ENCODE measurements at places on chromosomes 3 and 15.

GRCh38 chr3:184543256-184543655 lies 18.3 kb upstream of the EPHB3 start:
- no peak for DNase-seq

- DNase-seq, result no peak
Observed at GRCh38 chr3:120212505-120212904, 72.5 kb downstream of the GPR156 start.

DNA sequence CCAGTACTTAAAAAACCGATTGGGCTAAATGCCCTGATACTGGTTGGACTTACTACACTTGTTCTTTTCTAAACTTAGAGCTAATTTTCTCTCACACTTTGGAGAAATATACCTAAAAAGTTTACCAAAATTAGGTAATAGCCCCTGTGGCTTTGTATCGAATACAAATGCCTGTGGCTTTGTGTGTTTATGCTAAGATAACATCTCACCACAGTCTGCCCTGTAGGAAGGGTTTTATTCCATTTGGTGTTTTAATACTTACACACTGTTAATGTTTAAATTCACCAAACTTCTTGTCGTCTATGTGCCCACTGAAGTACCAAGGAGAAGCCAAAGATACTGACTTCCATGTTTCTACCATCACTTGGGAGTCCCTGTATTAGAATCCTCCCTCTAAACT lies 66.4 kb downstream of the BCHE start:
- DNase-seq, result no peak

DNA sequence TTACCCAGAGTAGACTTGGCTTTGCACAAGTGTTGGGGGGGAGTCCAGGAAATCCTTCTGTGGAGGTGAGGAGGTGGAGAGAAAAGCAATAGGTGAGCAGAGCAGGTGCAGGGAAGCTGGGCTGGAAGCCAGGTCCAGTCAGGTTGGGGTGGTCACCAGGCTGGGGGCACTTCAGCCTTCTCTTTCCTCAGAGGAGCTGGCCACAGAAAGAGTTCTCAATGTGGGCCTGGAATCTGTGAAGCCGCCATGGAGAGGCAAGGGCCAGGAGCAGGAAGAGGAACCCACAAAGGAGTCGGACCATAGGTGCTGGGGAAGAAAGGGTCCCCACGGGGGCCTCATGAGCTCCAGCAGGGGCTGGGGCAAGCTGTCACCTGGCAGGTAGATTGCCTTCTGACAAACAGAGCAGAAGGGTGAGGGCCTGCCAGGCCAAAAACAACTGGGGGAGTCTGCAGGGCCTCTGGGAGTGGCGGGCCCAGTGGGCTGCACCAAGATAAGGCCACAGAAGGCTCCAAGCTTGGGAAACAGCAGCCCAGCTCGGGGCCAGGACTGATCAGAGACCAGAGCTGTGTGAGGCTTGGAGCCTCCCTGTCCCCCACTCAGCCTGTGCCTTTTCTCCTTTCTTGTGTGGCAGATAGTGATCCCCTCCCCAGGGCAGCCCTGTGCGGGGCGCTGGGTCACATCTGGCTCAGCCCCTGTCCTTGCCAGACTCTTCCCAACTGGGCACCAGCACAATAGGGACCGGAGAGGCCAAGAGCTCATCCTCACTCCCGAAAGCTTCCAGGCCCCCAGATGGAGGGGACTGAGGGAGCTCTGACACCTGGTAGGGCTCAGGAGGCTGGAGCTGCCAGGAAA lies 53.0 kb upstream of the FGD5 start:
- DNase-seq, result no peak

DNA sequence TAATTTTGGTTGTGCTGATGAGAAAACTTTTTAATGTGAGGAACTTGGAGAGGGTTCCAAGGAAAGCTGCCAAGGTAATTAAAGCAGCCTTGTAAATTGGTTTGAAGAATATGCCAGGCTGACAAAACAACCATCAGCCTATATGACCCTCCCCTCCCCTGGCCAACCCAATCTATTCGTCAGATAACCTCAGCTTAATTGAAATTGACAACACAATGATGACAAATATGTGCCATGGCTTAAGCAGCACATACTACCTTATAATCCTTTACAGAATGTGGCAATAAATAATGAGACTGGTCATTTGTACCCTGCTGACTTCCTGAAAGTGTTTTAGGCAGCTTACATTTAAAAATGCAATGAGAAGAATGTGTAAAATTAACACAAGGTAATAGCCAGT lies 118.2 kb downstream of the EFHB start:
- DNase-seq, result no peak

- DNase-seq, result no peak
Observed at GRCh38 chr3:185874119-185874518, 49.3 kb upstream of the IGF2BP2 start.

DNA sequence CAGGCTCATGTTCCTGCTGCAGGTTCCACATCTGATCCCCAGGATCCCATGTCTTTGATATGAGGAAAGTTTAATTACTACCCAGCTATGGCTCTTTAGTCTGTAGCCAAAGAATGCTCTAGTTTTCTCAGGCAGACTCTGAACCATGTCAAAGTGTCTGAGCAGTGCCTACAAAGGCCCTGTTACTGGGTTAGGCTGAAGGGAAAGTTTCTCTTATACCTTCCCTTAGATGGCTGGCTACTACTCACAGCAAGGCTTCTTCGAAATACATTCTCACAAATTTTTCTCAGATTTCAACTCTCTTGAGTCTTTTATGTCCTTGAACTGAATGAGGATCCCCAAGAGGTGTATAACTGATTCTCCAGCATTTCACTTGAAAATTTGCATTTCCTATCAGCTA lies 102.4 kb downstream of the NR1D2 start:
- no peak for DNase-seq

DNA sequence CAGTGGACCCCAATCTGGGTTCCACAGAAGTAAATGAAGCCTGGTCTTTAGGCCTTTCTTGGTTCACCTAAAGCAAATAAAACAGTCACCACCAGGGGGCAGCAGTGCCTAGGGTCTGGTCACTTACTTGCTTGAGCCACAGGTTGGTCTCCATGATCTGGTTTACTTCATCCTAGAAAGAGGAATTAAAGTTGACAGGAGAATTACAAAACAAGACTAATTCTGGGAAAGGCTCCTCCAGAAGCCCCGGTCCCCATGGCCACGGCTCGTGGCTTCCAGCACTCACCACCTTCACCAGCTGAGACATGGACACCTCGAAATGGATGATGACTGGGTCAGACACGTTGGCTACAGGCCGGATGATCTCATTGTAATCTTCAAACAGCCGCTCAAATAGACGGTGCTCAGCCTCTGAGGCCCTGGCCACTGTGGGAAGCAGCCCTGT lies 2.3 kb downstream of the CHRNA3 start:
- peak; percentile 88 for DNase-seq

- no peak for DNase-seq
Observed at GRCh38 chr3:162984746-162985145, 1488.1 kb downstream of the OTOL1 start.

DNA sequence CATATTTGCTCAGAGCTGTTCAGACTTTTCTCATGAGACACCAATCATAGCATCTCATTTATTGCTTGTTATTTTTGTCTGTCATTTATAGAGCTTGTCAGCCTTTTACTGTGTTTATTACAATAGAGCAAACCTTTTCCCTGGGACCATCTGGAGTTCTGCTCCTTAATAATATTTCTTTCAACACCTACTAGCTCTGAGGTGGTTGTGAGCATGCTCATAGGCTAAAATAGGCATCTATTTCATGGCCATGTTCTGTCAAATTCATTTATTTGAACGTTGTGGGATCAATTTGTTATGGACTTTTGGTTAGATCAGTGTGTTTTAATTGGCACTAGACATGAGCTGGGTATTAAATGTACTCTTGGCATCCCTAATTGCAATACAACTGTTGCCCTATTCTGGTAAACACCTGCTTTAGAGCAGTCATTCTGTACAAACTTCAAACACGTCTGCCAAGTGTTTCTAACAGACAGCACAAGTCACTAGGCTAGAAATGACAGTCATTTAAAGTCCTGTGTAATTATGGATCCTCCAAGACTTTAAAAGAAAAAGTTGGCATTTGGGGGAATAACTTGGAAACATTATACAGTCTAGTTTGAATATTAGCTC lies 766.3 kb downstream of the ZNF385D start:
- no peak for DNase-seq

DNA sequence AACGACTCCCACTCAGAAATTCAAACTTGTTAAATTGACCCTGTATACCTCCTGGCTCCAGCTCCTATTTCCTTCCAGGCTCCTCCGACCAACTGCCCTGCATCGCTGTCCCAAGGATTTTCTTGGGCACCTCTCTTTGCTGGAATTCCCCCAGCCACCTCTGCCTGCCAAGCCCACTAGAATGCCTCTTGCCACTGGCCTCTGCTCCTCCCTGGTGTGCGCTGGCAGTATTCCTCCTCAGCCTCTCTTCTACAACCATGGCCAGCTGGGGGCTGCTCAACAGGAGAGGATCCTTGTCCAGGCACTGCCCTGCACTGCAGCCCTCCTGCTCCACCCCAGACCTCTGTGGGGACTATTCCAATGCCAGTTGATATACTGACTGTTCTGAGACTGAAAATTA lies 7.4 kb downstream of the WNT7A start:
- DNase-seq, result no peak

- DNase-seq, result no peak
Observed at GRCh38 chr3:126434931-126435411, 40.3 kb downstream of the CFAP100 start.

DNA sequence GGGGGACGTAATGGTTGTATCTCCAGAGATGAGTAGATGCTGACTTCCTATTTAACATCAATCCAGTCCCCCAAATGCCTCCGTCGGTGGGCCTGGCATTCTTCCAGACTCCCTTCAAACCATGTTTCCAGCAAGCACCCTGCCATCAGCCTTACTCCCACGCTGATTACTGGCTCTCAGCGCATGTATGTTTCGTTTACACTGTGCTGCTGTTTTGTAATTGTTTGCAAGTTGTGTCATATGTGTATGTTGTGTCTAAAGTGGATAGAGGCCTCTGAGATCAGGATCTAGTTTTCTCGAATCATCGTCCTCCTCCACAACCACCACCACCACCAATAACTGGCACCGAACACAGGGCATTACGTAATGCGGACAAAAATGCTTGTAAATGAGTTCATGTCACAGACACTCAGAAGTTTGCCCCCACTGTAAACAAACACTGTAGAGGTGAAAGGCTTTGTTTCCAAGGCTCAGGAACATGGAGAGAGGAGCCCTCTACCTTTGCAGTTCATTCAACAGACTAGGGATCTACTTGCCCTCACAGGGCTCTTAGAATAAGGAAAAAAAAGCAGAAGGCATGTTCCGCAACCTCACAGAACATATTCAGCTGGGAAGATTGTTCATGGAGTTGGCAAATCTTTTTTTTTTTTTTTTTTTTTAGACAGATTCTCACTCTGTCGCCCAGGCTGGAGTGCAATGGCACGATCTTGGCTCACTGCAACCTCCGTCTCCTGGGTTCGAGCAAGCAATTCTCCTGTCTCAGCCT lies 46.1 kb upstream of the SEMA4B start:
- DNase-seq, result no peak

- peak; percentile 83 for DNase-seq
Observed at GRCh38 chr3:184354121-184354728, 7.2 kb downstream of the CLCN2 start.

GRCh38 chr3:160291290-160291908 lies 66.2 kb downstream of the C3orf80 start:
- DNase-seq, result no peak

DNA sequence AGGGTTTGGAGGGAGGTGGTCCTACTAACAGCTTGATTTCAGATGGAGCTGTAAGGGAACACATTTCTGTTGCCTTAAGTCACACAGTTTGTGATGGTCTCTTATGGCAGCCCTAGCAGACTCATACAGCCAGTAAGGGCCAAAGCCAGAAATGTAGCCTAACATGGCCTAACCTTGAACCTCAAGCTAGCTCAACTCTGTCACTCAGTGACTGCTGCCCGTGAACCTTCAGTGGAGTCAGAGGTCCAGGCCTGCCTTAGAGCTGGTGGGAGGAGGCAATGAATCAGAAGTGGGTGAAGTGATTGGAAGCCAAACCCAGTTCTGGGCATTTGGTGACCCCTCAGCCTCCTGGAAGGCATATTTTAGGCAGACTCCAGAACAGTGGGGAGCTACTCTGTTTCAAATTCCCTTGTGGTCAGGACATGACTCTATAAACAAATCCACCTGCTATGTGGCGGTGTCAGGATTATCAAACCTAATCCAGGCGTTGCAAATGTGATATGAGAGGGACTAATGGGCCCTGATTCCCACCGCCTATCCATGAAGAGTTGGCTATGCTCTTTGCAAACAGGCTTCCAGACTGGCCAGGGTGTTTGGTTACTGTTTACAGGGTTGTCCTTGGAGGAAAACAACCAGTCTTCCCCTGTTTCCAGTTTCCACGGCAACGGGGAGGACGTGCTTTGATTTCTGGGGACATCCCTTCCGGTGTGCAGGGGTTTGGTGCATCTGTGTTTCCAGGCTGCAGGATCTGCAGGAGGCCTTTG lies 105.9 kb upstream of the AGBL1 start:
- no peak for DNase-seq

GRCh38 chr3:165196577-165197480 lies 645 bp upstream of the SLITRK3 start:
- DNase-seq, result no peak

- peak; percentile 91 for DNase-seq
Observed at GRCh38 chr15:38690719-38691332, 126.2 kb upstream of the RASGRP1 start.

DNA sequence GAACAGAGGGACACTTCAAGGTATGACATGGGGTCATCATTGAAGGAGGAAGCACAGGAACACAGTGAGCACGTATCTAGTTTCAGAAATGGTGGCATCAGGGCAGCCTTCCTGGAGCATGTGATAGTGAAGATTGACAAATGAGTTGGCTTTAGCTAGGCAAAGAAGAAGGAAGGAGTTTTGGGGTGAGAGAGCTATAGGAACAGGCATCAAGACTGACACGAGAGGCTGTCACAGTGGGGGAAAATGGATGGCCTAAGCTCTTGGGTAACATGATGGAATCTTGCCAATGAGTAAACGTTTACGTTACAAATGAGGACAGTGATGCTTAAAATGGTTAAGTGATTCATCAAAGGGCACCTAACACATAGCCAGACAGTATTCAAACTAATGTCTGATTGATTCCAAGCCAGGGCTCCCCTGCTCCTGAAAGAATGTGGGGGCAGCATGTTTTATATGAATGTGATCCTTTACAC lies 23.1 kb upstream of the GPR171 start:
- no peak for DNase-seq

DNA sequence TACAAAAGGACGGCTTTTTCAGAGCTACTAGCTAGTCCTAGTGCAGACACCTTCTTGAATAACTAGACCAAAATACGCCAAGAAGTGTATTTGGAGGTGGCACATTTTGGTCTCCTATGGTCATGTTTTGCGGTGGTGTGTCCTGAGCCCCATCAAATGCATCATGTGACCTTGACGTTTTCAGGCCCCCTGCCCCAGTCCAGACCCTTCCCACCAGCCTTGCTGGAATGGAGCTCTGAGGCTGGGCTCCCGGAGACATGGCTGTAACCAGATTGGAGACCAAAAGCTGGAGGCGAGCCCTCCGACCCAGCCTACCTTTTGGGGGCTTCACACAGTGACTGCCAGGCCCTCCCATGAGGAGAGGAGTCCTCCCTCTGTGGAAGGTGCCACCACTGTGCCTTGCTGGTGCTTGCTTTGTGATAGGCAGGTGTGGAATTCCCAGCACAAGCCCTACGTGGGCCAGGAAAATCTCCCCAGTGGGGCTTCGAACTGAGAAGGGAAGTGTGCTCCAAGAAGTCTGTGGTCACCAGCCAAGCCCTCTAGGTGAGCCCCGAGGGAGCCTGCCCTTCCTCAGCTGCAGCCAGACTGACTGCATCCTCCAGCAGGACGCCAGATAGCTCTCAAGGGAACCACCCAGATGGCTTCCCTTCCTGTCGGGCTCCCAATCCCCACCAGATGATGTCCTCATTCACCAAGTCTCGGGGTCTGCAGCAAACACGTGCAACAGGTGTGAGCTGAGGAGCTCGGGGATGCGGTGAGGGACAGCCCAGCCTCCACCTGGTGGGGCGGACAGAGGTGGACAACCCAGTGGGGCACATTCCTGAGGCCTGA lies 126.2 kb downstream of the ASB7 start:
- no peak for DNase-seq

Data from CD4-positive, alpha-beta T cell treated with Interleukin-17A for 4 hours (primary cell).